ENCODE measurements at places on chromosomes 11 and 22. TPM values are rescaled to one million over a fixed set of nuclear protein-coding genes. Genes with fewer than 3 reads are reported as not detected.

GRCh38 chr22:33341611-33342010 lies 283.4 kb upstream of the SYN3 start:
- no peak for DNase-seq

DNA sequence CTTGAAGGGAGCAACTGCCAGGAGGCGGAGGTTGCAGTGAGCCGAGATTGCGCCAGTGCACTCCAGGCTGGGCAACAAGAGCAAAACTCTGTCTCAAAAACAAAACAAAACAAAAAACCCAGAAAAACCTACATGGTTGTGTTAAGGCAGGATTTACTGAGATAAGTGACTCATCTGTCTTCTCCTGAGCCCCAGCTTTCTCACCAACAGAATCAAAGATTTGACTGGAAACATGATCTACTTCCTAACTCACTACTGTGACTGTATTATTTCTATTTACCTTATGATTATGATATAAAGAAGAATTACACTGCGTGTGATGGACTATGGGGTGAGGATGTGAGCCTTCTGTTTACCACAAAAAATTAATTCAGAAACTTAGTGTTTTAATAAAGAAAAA lies 21.8 kb downstream of the FAM118B start:
- DNase-seq = no peak

GRCh38 chr22:50730941-50731661 lies 6.9 kb upstream of the ACR start:
- no peak for DNase-seq

- no peak for DNase-seq
These were observed 4.9 kb upstream of the OR52W1 start for GRCh38 chr11:6194065-6194581.

- DNase-seq = no peak
These were observed 32.0 kb downstream of the SLC1A2 start for GRCh38 chr11:35387111-35387982.

DNA sequence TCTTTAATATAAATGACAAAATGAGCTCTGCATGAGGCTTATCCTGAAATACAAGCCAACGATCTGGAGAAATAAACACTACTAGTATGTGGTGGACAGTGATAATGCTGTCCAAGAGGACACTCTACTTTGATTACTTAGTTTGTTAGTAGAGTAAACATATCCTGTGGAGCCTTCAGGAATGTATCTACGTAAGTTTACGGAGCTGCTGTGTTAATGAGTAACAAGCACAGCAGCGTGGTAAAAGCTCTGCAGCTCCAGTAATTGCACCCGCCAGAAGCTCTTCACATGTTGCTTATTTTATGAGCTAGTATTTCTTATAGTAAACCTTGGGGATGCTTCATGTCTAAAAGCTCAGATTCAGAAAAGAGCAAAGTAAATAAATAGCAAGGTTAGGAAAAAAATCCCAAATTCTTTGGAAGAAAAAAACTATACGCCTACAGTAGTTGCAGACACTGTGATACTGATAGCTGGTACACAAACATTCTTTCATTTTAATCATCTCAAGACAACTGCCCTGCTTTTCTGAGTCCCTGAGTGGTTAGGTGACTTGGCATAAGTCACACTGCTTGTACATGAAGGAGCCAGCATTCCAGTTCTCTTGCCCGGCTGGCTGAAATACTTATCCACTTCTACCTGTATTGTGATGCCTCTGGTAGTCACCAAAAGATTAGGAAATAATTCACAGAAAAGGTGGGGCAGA lies 32.7 kb upstream of the CCDC34 start:
- peak; percentile 39 for DNase-seq

DNA sequence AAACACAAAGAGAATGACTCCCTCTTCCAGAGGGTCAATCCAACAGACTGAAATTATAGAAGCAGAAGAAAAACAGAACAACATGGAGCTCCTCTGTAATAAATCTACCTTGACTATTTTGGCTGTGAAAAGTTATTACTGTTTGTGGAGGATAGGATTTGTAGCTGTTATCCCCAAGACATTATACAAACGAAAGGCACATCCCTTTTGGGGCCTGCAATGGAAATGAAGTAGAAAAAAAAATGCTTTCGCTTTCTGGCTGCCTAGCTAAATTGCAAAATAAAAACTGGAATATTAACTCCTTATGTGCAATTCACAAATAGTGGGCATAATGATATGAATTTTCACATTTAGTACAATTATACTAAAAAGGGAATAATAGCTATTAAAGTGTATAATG lies 123.8 kb upstream of the CCDC179 start:
- no peak for DNase-seq

- DNase-seq = no peak
These were observed 93.1 kb upstream of the SC5D start for GRCh38 chr11:121199516-121199915.

- no peak for DNase-seq
These were observed 7.6 kb upstream of the VPS37C start for GRCh38 chr11:61168800-61169199.

- no peak for DNase-seq
These were observed 82.3 kb downstream of the XRRA1 start for GRCh38 chr11:74866557-74866956.

GRCh38 chr11:409600-410483 lies 5.0 kb downstream of the SIGIRR start:
- DNase-seq = peak; percentile 51

DNA sequence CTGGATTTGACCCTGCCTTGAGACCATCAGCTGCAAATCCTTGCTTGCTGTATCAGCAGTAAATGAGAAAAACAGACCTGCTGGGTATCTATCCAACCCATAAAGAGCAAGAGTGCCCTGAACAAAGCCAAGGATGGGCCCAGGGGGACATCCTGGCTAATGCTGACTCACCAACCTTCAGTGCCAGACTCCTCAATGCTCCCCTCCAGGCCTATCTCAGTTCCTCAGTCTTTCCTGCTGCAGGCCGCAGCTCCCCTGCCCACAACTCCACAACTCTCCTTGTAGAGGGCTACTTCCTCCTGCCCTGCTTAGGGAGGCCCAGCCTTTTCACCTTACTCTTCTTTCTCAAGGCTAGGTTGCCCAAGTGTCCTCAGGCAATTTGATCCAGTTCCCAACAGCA lies 2.6 kb downstream of the LAMTOR1 start:
- no peak for DNase-seq

GRCh38 chr11:18564149-18564548 lies 24.4 kb downstream of the UEVLD start:
- no peak for DNase-seq

DNA sequence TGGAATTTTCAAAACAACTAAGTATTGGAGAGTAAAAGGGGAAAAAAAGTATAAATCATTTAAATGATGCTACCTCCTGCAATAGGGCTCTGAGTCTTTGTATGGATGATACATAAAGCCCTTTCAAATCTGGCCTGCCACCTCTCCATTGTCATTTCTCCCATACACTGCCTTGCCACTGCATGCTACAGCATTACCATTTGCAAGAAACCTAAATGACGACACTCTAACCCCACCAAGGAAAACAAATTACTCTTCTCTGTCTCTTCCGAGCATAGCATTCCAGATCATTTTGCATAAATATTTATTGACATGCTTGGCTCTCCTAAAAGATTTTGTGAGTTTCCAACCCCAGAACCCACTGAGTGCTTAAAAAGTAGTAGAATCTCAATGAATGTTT lies 34.5 kb upstream of the PRSS23 start:
- DNase-seq = no peak

- DNase-seq = no peak
These were observed 22.2 kb downstream of the MRGPRG start for GRCh38 chr11:3196161-3197043.

GRCh38 chr22:33461698-33462434 lies 403.7 kb upstream of the SYN3 start:
- no peak for DNase-seq

GRCh38 chr11:34632105-34632791 lies 11.4 kb downstream of the EHF start:
- DNase-seq = peak; percentile 52

DNA sequence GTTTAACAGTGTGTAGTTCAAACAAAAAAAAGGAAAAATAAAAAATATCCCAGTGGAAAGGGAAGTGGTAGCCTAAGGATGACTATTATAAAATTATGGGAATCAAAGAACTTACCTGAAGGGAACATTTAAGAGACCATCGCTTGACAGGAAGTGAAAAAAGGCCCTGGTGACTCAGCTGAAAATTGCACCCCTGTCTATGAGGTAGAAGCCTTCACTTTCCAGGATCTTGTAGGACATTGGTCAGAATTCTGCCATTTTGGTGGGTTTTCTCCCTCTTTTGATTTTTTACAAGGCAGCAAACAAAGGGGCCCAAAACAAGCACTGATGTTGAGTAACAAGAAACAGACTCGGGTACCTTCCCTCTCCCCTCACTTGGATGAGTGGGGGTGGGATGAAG lies 15.6 kb downstream of the DDX17 start:
- DNase-seq = no peak

- DNase-seq = peak; percentile 55
These were observed 13.1 kb upstream of the RPL3 start for GRCh38 chr22:39332441-39333064.

DNA sequence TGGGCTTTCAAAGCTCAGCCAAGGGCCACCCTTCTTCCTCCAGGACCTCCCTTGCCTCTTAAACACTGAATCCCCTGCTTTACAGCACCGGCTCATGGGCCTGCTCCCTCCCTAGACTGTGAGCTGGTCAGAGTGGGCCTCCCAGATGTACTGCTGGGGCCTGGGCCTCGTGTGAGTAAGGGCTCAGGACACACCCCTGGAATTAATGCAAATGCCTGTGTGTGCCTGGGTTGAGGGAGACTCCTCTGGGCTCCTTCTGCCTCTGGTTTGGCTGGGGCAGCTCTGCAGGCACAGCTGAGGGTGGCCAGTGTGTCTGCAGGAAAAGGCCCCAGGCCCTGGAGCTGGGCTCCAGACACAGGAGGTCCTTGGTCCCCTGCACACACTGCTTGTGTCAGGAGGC lies 24.2 kb downstream of the ALX4 start:
- DNase-seq = no peak

GRCh38 chr11:33310720-33311500 lies 53.7 kb downstream of the HIPK3 start:
- DNase-seq = no peak

DNA sequence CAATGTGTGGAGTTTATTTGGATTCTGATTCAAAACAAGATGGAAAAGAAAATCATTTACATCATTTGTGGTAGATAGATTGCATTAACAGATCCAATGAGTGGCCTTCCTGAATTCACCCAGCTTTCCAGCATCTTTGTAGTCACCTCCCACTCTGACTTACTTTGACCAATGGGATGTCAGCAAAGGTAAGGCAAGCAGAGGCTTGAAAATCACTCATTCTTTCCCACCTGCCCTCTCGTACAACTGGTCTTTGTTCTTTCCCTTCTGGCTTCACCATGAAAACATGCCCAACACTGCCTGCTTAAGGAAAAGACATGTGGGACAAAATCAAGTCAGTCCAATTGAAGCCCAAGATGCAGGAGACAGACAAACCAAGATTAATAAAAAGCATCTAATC lies 202.1 kb downstream of the TTC28 start:
- DNase-seq = no peak

GRCh38 chr11:62981743-62982142 lies 3.0 kb downstream of the SLC22A6 start:
- no peak for DNase-seq

- peak; percentile 79 for DNase-seq
These were observed 12.8 kb downstream of the PMM1 start for GRCh38 chr22:41576877-41577276.

- no peak for DNase-seq
These were observed 5.6 kb upstream of the KCTD17 start for GRCh38 chr22:37045958-37046357.

DNA sequence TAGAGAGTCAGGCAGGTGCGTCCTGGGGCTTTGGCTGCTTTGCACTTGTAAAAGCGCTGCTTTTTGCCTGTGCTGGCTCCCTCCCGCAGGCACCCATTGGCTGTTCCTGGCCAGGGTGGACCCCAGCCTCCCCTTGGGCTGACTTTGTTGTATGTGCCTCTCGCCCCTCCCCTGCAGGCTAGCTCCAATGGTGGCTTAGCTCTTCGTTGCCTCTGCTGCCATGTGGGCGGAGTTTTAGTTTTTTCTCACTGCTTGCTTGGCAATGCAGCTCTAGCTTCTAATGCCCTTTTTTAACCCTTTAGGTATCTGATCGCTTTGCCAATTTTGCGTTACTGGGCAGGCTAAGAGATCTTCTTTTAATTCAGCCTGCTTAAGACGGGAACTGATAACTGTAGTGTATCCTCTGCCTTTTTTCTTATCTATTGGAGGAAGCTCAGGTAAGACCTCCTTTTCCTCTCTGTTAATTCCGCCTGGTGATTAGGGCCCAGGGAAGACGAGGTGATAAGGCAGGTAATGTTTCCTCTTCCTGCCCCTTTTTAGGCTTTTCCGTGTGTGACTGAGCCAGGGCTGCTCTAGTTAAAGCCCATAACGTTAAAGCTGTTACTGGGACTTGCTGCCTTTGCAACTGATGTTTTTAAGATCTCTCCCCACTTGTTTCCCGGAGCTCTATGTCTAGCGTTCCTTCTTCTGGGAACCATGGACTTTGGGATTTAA lies 11.7 kb upstream of the GLYATL1 start:
- DNase-seq = peak; percentile 10

ANO5 gene
- 4.3 TPM for total RNA-seq

NRGN gene
- total RNA-seq = 5.8 TPM

SCGB1A1 gene
- total RNA-seq = not detected

FTH1 gene
- total RNA-seq = 1,555 TPM

MYRF gene
- 139 TPM for total RNA-seq

TMEM191C gene
- total RNA-seq = 2.2 TPM

TRIM6 gene
- total RNA-seq = 0.80 TPM

USP2 gene
- total RNA-seq = 1.1 TPM

PLAAT2 gene
- 9.5 TPM for total RNA-seq

PRPF19 gene
- 129 TPM for total RNA-seq

WBP2NL gene
- total RNA-seq = 3.7 TPM

PKNOX2 gene
- total RNA-seq = not detected

RGL4 gene
- total RNA-seq = not detected

Measured in Calu3 (cell line).